Activated T-cell treated with anti-CD3 and anti-CD28 coated beads, Interleukin-2, amount 50 U/mL, for 72 hours (primary cell): ENCODE measurements at places on chromosomes 6 and 20. TPM values are rescaled to one million over a fixed set of nuclear protein-coding genes. Genes with fewer than 3 reads are reported as not detected.

DNA sequence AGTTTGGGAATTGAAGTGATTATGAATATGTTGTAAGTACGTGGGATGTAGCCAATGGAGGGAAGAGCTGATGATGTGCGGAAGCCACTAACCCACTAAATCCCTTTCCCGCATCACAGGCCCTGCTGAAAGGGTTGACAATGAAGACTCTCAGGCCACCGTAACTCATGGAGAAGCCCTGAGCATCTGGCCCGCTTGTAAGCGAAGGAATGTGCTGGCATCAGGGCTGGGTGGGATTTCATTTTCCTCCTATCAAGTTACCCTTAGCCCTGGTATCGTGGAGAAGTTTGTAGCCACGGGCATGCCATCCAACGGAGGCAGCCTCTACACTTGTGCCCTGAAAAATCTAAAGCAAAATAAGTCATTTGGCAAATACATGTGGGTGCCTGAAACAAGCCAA is 355.0 kb downstream of the CDH26 start:
- H3K4me1 ChIP-seq, result no peaks in the 10 kb centered on the region
- no peak overlapping the region for H3K4me3 ChIP-seq
- H3K27ac ChIP-seq, result no peak overlapping the region

DNA sequence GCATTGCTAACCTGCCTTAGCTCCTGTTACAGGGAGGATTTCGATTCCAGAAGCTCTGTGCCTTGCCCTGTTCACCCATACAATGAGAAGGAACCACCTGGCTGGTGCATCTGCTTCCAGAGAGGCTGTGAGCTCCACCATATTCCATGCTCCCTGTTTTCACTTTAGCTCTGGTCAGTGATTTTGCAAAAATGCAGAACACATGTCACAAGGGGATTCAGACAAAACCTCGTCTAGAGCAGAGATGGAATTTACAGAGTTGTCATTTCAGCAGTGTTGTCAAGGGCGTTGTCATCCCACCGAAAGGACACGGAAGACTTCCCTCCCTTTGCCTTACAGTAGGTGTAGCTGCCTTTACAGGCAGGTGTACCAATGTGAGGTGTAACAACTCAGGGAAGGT is 223.0 kb upstream of the ARID1B start:
- no peak overlapping the region for H3K27ac ChIP-seq
- peaks cover 5% of the 10 kb centered on the region for H3K4me1 ChIP-seq
- H3K36me3 ChIP-seq, result no peaks in the 10 kb centered on the region
- no peak overlapping the region for H3K4me3 ChIP-seq
- peaks cover 2% of the 10 kb centered on the region for H3K27me3 ChIP-seq

Gene NHLRC1
- 0.14 TPM for total RNA-seq

DNA sequence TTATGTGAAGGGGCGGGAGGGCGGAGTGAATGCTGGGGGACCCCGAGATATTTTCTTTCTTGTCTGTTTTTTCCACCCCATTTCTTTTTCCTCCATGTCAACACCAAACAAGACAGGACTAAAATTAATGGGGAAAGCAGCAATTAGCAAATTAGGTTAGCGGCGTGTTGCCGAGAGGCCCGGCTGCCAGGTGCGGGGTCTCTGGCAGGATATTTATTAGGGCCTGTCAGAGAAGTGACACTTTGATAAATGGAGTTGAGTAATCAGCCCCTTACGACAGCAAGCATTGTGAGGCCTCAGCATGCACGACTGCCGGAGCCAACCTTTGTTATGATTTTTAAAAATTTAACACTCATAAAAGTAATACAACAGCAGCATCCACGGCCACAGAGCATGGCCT is 193.8 kb downstream of the DHX35 start:
- DNase-seq, result no peak
- H3K36me3 ChIP-seq, result no peaks in the 10 kb centered on the region
- no peaks in the 10 kb centered on the region for H3K4me1 ChIP-seq
